ENCODE measurements at places on chromosomes 3 and 15.

GRCh38 chr3:100682056-100682853 lies 27.0 kb upstream of the TFG start:
- no peak for DNase-seq

DNA sequence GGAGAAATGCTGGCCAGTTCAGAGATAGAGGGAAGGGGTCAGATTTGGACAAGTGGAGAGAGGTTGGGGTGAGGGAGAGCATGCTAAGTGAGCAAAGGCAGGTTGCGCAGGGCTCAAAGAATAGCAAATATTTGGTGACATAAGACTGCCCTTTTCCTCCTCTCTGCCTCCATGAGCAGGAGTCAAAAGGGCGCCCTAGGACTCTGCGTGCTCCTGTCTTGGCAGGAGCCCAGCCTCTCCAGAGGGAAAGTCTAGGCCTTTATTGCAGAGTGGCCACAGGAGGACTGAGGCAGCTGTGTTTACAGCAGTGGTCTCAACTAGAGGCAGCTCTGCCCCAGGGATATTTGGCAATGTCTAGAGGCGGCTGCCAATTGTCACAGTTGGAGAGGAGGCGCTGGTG lies 165.6 kb downstream of the FAM43A start:
- DNase-seq, result no peak

GRCh38 chr3:127680798-127681221 lies 8.1 kb downstream of the ABTB1 start:
- DNase-seq, result no peak

DNA sequence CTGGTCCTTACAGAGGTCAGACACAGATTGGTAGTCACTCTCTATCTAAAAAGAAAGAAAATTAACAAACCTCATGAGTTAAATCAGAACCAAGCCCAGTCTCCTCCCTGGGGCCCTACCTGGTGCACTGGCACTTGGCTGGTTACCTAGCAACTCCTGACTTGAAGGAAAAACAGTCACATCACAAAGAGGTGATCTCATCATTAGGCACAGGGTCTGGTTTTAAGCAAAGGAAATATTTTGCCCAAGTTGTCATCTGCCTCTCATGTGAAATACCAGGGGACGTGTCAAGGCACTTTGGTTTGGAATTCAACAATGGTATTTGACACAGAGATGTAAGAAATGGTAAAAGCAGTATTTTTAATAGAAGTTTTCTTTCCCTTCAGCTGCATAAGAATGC lies 47.7 kb upstream of the FMN1 start:
- no peak for DNase-seq

DNA sequence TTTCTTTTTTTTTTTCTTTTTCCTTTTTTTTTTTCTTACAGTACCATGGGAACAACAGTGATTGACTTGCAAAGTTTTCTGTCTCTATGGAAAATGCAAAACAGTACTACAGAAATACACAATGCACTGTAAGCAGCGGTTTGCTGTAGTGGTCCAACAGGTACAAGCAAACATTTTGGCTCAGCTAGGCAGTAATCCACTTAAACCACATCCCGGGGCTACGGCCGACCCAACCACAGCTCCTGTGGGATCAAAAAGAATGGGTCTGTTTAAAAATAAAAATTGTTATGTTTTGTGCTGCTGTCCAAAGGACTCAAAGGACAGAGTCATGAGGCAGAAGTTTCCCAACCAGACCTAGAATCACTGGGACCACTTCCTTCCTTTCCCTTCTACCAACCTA lies 667.1 kb upstream of the ADAMTS9 start:
- no peak for DNase-seq

- DNase-seq, result peak; percentile 29
Observed at GRCh38 chr15:64151727-64152506, at the start of gene SNX22. SNX22 (plus strand) TSS chr15:64151731; CDS start chr15:64151776, 45 bp downstream.

- no peak for DNase-seq
Observed at GRCh38 chr15:85492406-85492805, 112.0 kb downstream of the AKAP13 start.

GRCh38 chr3:22748453-22749045 lies 454.6 kb upstream of the UBE2E2 start:
- DNase-seq, result no peak

Measured in NCI-H1436 (cell line).